Psoas muscle (tissue), 8 donors: ENCODE measurements at places on chromosomes 4 and X. TPM values are rescaled to one million over a fixed set of nuclear protein-coding genes. Genes with fewer than 3 reads are reported as not detected.

DNA sequence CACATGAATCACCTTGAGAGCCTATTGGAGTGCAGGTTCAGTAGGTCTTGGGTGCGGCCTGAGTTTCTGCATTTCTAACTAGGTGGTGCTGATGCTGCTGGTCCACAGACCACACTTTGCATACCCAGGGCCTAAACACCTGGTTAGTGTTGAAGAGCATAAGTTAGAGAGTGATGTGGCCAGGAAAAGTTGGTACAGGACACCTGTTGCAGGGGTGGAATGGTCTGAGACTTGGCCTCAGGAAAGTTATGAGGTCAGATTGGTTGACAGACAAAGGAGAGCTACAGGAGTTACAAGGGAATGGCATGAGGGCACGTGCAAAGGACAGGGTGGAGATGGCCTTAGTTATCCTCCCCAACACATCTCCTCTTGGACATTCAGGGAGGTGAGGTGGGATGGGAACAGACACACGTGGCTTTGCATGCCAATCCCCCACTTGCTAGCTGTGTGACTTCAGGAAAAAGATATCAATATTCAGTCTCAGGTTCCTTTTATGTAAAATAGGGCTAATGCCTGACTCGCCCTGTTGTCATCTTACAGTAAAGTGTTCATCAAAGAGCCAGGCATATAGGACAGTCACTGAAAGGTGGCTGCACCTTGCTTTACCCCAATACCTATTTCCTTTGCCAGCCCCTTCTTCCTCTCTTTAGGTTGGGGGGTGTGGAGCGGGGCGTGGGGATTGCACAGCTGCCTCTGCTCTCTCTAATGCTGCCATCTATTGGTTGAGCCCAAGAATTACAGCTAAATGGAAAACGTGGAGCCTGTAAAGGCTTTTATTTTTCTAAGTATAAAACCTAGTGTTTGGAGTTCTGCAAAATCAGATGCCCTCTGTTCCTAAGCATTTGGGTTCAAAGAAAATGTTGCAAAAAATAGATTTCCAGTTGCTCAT, 47.5 kb downstream of the ATG4A start:
- no peaks in the 10 kb centered on the region for H3K27me3 ChIP-seq
- no peak for DNase-seq
- H3K27ac ChIP-seq = no peak overlapping the region

DNA sequence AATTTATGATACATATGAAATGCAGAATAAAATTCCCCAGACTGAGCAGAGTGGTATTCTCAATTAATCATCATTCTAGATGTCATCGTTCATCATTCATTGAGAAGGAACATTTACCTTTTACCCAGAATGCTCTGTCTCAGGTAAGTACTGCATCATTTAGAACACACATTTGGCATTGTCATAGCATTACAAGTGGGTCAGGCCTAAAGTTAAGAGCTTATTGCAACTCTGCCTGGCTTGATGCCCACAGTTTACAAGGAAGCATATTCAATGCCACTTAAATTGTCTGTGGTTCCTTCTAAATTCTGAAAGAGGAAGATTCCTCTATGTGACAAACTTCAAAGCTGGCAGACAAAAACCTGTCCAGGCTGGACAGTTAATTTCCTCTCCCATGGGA, 87.3 kb downstream of the CAMK2D start:
- peaks cover 46% of the 10 kb centered on the region for H3K4me1 ChIP-seq
- H3K4me3 ChIP-seq = no peak overlapping the region
- H3K27ac ChIP-seq = peak overlapping the region; percentile 10
- no peaks in the 10 kb centered on the region for H3K36me3 ChIP-seq
- no peaks in the 10 kb centered on the region for H3K27me3 ChIP-seq
- DNase-seq = no peak

Gene JCHAIN
- total RNA-seq = 0.50 TPM

GRCh38 chr4:139523076-139523475, 32.9 kb downstream of the SETD7 start:
- no peak for DNase-seq
- H3K27me3 ChIP-seq = no peaks in the 10 kb centered on the region
- no peak overlapping the region for H3K27ac ChIP-seq
- peaks cover 8% of the 10 kb centered on the region for H3K4me1 ChIP-seq

GRCh38 chr4:38075370-38076152, 115.4 kb downstream of the PTTG2 start:
- DNase-seq = no peak
- H3K27ac ChIP-seq = peak overlapping the region; percentile 65
- peaks cover 6% of the 10 kb centered on the region for H3K4me1 ChIP-seq
- H3K27me3 ChIP-seq = no peaks in the 10 kb centered on the region
- H3K4me3 ChIP-seq = no peak overlapping the region
- peaks cover 8% of the 10 kb centered on the region for H3K36me3 ChIP-seq

DNA sequence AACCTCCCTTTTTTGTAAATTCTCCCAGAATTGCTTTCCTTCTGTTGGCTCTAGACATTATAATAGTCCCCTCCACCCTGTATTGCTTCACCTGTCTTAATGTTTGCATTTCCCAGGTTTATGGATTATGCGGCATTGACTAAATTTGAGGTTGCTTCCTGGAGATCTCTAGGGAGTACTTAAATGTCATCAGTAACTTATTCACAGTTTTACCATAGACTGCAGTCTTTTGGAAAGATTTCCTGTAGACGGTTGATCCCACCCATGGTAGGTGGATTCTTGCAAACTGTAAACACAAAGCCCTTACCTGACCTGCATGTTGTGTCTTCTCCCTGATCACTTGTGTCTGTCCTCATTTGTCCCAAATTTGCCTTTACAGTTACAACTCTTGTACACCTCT, 6.2 kb upstream of the NOX1 start:
- H3K27me3 ChIP-seq = peaks cover 13% of the 10 kb centered on the region
- H3K4me1 ChIP-seq = no peaks in the 10 kb centered on the region
- H3K4me3 ChIP-seq = no peak overlapping the region
- no peak for DNase-seq

DNA sequence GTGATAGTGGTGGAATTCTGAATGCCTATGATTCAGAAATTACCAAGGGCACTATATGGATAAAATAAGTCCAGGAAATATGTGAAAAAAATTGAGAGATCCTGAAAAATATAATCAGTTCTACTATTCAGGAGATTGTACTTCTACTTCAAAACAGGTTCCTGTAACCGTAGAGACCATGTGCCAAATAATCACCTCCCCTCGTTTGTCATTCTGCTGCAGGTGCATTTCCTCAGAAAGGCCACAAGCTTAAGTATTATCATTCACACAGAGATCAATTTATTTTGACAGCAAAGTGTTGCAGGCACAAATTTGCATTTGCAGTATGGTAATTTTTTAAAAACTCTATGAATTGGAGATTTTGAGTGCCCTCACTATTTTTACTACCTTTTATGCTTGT, 1000.0 kb downstream of the CCSER1 start:
- no peaks in the 10 kb centered on the region for H3K36me3 ChIP-seq
- no peaks in the 10 kb centered on the region for H3K27me3 ChIP-seq

Gene PNMA3
- total RNA-seq = 0.69 TPM

GRCh38 chrX:133575501-133576136, 160.3 kb upstream of the GPC4 start:
- no peaks in the 10 kb centered on the region for H3K4me1 ChIP-seq
- H3K4me3 ChIP-seq = no peak overlapping the region
- H3K27ac ChIP-seq = no peak overlapping the region
- DNase-seq = no peak
- H3K27me3 ChIP-seq = peaks cover 10% of the 10 kb centered on the region
- H3K36me3 ChIP-seq = no peaks in the 10 kb centered on the region

GRCh38 chr4:79362626-79363025, 36.8 kb upstream of the NAA11 start:
- no peak overlapping the region for H3K4me3 ChIP-seq
- no peak overlapping the region for H3K27ac ChIP-seq
- H3K4me1 ChIP-seq = no peaks in the 10 kb centered on the region

GRCh38 chr4:2060611-2061185, 1.6 kb downstream of the NAT8L start:
- H3K4me3 ChIP-seq = peak overlapping the region; percentile 57
- no peak overlapping the region for H3K27ac ChIP-seq
- H3K36me3 ChIP-seq = no peaks in the 10 kb centered on the region

DNA sequence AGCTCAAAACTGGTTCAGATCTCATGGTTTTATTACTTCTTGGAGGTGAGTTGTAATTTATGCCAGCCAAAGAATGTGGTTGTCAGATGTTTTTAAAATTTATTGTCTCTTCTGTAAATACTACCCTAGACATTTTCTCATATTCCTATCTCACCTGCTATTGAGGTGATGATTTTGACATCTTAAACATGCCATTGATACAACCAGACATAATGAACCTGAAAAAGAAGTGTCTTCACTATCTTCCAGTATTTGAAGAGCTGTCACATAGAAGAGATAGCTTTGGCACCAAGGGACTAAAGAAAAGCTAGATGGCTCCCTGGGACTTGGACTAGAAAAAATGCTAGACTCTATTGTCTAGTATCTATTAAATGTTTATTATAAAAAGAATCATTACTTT, 155.7 kb downstream of the RAP1GDS1 start:
- DNase-seq = no peak
- no peak overlapping the region for H3K4me3 ChIP-seq
- H3K36me3 ChIP-seq = no peaks in the 10 kb centered on the region
- no peaks in the 10 kb centered on the region for H3K4me1 ChIP-seq
- no peak overlapping the region for H3K27ac ChIP-seq
- H3K27me3 ChIP-seq = no peaks in the 10 kb centered on the region

GRCh38 chrX:106302304-106302703, 134.2 kb downstream of the PWWP3B start:
- no peak overlapping the region for H3K4me3 ChIP-seq
- no peaks in the 10 kb centered on the region for H3K36me3 ChIP-seq
- H3K27me3 ChIP-seq = peaks cover 14% of the 10 kb centered on the region

- no peak overlapping the region for H3K4me3 ChIP-seq
- H3K27ac ChIP-seq = no peak overlapping the region
- no peaks in the 10 kb centered on the region for H3K27me3 ChIP-seq
- no peaks in the 10 kb centered on the region for H3K36me3 ChIP-seq
Observed at GRCh38 chrX:154648931-154649330, 4.4 kb downstream of the CTAG2 start.

GRCh38 chr4:13665701-13666660, 38.5 kb upstream of the BOD1L1 start:
- no peak overlapping the region for H3K27ac ChIP-seq
- H3K36me3 ChIP-seq = no peaks in the 10 kb centered on the region
- no peaks in the 10 kb centered on the region for H3K27me3 ChIP-seq
- no peaks in the 10 kb centered on the region for H3K4me1 ChIP-seq
- no peak for DNase-seq

DNA sequence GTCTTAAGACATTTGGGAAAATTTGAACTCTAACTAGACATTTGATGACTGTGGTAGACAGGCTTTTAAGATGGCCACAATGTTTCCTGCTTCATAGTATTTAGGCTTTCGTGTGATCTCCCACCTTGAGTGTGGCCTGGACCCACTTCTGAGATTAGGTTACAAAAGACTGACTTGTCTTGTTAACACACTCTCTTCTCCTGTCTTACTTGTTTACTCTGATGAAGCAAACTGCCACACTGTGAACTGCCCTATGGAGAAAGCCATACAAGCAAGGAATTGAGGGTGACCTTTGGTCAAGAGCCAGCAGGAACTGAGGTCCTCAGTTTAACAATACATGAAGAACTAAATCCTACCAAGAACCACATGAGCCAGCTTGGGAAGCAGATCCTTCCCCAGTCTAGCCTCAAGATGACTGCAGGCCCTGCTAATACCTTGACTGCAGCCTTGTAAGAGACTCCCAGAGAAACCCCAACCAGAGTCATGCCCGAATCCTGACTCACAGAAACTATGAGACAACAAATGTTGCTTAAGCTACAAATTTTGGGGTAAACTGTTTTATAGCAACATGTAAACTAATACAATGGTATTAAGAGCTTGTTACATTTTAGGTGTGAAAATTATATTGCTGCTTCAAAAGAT, 20.3 kb downstream of the UBA6 start:
- no peak for DNase-seq
- H3K36me3 ChIP-seq = peaks cover 54% of the 10 kb centered on the region
- H3K27me3 ChIP-seq = no peaks in the 10 kb centered on the region
- no peak overlapping the region for H3K27ac ChIP-seq

DNA sequence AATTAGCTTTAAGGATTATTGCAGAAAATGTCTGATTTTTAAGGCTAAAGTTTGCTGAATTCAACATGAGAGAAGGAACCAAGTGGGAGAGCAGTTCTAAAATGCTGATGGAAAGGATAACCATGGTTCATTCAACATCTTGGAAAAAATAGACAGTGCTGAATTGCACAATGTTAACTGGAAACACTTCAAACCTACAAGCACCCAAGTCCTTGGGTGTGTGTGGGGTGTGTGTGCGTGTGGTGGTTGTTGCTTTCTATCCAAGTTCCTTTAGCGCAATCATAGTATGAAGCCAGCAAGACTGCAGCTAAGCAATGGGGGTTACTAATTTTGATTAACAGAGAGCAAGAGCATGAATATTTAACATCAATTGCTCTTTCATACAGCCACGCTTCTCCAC, 29.3 kb upstream of the SCOC start:
- no peak for DNase-seq
- no peaks in the 10 kb centered on the region for H3K4me1 ChIP-seq
- H3K36me3 ChIP-seq = no peaks in the 10 kb centered on the region
- H3K27me3 ChIP-seq = no peaks in the 10 kb centered on the region
- no peak overlapping the region for H3K4me3 ChIP-seq
- H3K27ac ChIP-seq = no peak overlapping the region

GRCh38 chr4:1183985-1184773, 11.8 kb upstream of the SPON2 start:
- H3K36me3 ChIP-seq = no peaks in the 10 kb centered on the region
- no peak for DNase-seq
- H3K27me3 ChIP-seq = no peaks in the 10 kb centered on the region
- peak overlapping the region; percentile 8 for H3K27ac ChIP-seq

- H3K36me3 ChIP-seq = no peaks in the 10 kb centered on the region
- H3K4me1 ChIP-seq = no peaks in the 10 kb centered on the region
- no peak for DNase-seq
- H3K27ac ChIP-seq = no peak overlapping the region
Observed at GRCh38 chr4:11139871-11140270, 288.8 kb downstream of the HS3ST1 start.

DNA sequence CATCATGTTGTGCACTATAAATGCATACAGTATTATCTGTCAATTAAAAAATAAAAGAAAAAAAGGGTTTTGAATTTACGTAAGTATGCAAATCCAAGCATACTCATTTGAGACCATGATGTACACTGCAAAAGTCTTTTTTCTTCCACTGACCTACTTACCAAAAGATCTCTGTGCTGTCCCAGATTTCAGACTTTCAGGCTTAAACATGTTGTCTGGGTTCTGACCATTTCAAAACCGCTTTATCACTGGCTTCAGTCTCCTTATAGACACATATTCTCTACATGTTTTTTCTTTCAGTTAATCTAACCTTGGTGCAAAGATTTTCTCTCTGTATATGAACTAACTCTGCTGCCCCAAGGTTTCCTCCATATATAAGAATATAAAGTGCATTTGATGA, 58.6 kb upstream of the CXCL8 start:
- no peaks in the 10 kb centered on the region for H3K4me1 ChIP-seq
- no peak for DNase-seq
- H3K27me3 ChIP-seq = no peaks in the 10 kb centered on the region
- H3K4me3 ChIP-seq = no peak overlapping the region
- H3K36me3 ChIP-seq = no peaks in the 10 kb centered on the region
- no peak overlapping the region for H3K27ac ChIP-seq

Gene LPAR4
- not detected for total RNA-seq

Gene AIFM1
- total RNA-seq = 59.9 TPM
